ENCODE measurements at places on chromosomes 11 and 22.

- DNase-seq, result no peak
These were observed 29.4 kb upstream of the CTSD start for GRCh38 chr11:1793081-1793480.

GRCh38 chr22:23548501-23549197, 31.4 kb downstream of the IGLL1 start:
- no peak for DNase-seq

DNA sequence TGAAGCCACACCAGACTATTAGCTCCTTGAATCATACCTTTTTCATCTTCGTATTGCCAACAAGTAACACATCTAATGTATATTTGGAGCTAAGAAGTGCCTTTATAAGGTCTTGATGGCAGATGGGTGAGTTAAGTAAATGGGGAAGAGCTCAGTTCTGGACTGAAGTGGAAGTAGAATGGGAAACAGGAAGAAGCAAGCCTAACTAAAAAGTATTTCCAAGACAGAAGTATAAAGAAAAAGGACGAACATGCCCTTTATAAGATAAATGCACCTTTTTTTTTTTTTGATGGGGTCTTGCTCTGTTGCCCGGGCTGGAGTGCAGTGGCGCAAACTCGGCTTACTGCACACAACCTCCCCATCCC, 14.5 kb downstream of the CRTAM start:
- no peak for DNase-seq

DNA sequence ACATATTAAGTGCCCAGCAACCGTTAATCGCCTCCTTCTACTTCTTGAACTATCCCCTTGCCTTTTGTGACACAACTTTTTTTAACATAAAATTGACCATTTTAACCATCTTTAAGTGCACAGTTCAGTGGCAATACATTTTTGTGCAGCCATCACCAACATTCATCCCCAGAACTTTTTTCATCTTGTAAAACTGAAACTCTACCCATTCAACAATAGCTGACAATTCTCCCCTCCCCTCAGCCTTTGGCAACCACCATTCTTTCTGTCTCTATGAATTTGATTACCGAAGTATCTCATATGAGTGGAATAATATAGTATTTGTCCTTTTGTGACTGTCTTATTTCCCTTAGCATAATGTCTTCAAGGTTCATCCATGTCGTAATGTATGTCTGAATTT, 66.0 kb downstream of the MICAL2 start:
- DNase-seq, result no peak

GRCh38 chr22:47046411-47047065, 284.1 kb downstream of the TBC1D22A start:
- DNase-seq, result no peak

- DNase-seq, result no peak
These were observed 78.1 kb downstream of the CD44 start for GRCh38 chr11:35216962-35217678.
